ENCODE measurements at places on chromosomes 7 and 10.

GRCh38 chr10:61285749-61286148 is 167.4 kb downstream of the TMEM26 start:
- DNase-seq = no peak

DNA sequence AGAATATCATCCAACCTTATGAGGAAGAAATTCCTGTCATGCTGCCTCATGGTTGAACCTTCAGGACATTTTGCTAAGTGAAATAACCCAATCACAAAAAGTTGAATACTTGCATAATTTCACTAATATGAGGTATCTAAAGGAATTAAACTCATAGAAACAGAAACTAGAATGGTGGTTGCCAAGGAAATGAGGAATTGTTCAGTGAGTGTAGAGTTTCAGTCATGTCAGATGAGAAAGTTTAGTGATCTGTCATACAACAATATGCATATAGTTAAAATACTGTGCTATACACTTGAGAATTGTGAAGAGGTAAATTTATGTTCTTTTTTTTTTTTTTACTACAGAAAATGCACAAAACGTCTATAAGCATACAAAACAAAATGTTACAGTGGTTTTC is 60.7 kb downstream of the R3HCC1L start:
- no peak for DNase-seq

GRCh38 chr7:94406696-94407095 is 12.0 kb downstream of the COL1A2 start:
- no peak for DNase-seq

DNA sequence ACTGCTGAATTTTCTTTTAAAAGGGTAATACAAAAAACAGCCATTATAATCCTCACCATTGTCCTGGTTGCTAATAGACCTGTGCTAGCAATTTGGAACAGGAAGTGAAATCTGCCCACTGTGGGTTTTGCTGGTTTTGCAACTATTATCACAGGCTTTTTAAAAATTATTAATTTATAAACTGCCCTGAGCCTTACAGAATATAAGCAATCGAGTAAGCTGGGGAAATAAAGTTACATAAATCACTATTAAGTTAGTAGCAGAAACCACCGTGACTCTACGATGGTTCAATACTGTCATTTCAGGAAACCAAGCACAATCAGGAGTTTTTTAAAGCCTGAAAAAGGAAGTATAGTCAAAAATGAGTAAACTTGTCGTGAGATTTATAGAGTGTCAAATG is 62.3 kb downstream of the TMEM26 start:
- DNase-seq = no peak

- no peak for DNase-seq
Measured at GRCh38 chr10:78211561-78212051, 177.9 kb downstream of the RPS24 start.

- no peak for DNase-seq
Measured at GRCh38 chr7:151851145-151851751, 25.7 kb downstream of the PRKAG2 start.

GRCh38 chr10:10317151-10317550 is 700.5 kb upstream of the CELF2 start:
- no peak for DNase-seq

- DNase-seq = no peak
Measured at GRCh38 chr7:105760551-105761447, 115.6 kb downstream of the ATXN7L1 start.

- DNase-seq = no peak
Measured at GRCh38 chr10:77034795-77035194, 602.8 kb downstream of the KCNMA1 start.

GRCh38 chr7:66421830-66422475 is 206.7 kb upstream of the KCTD7 start:
- DNase-seq = no peak

GRCh38 chr10:110684800-110685446 is 40.8 kb downstream of the RBM20 start:
- DNase-seq = no peak

DNA sequence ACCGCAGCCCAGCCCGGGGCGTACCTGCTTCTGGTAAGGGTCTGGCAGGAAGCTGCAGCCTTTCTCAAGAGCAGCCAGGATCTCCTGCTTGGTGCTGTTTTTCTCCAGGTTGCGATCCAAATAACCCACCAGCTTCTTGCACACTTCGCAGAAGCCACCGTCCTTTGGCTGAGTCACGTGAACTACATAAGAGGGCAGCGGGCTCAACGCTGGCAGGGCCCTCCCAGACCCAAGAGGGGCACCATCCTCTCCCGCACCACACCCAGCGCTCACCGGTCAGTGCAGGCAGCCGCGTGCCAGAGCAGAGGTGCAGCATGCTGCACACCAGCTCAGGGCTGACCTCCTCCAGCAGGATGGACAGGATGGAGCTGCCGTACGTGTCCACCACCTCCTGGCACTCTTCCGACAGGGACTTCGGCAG is 31.6 kb downstream of the PSAP start:
- DNase-seq = no peak

DNA sequence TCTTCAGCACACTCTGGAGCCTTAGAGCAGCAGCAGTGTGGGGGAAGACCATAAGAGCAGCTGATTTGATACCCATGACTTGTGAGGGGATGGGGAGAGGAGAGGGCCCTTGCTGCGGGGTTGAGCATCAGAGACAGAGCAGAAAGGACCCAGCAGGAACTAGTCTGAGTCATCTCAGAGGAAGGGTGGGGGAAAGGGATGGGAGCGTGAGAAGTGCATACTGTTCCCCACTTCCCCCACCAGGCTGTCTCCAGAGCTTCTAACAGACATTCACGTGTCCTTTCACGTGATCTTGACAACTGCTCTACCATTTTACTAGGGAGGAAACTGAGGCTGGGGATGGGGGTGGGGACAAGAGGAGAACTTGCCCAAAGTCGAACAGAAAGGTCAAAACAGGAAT is 38.7 kb downstream of the FAM241B start:
- no peak for DNase-seq

DNA sequence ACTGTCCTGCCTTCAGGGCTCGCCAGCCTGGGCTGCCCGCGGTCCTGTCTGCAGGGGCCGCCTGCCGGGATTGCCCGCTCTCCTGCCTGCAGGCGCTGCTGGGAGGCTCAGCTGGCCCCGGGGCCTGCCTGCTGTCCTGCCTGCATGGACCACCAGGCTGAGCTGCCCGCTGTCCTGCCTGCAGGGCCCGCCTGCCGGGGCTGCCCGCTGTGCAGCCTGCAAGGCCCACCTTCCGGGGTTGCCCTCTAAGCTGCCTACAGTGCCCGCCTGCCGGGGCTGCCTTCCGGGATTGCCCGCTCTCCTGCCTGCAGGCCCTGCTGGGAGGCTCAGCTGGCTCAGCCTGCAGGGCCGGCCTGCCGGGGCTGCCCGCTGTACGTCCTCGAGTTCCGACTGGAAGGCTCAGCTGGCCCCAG is 164.4 kb downstream of the GLRX3 start:
- no peak for DNase-seq

DNA sequence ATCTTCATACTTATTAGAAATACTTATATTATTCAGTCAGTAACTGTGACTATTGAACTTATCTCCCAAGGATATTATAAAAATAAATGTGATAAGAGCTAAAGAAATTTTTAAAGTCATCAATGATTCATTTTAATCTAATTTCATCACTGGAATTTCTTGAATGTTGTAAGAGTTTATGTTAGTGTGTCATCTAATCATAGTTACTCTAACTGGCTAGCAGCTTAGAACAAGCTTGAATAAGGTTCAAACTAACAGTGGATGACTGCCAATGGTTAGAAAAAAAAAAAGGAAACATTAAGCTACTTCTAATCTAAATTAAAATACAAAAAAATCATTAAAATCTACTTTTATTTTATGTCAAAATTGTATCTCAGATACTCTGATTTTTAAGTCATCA is 1066.3 kb downstream of the CNTNAP2 start:
- DNase-seq = no peak

DNA sequence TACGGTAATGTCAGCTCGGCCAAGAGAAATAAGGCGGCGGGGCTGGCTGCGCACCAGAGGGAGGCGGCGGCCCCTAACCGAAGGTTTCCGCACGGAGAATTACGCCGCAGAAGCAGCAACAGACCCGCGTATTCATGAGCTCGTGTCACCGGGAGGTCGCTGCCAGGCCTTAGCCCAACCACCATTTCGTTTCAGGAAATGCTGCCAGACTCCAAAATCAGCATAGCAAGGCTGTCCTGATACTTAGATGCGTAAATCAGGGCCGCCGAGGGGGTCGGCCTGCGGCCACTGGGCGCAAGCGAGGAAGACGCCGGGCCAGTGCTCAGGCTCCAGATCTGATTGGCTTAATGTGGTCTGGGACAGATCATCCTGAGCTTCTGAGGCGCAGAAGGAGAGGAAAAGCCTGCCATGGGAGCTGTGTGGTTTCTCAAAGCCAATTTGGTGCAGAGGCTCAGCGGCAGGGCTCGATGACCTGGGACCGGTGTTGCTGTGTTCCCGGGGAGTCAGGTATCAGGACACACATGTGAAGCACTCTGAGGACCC is 247.9 kb downstream of the BAMBI start:
- DNase-seq = no peak

DNA sequence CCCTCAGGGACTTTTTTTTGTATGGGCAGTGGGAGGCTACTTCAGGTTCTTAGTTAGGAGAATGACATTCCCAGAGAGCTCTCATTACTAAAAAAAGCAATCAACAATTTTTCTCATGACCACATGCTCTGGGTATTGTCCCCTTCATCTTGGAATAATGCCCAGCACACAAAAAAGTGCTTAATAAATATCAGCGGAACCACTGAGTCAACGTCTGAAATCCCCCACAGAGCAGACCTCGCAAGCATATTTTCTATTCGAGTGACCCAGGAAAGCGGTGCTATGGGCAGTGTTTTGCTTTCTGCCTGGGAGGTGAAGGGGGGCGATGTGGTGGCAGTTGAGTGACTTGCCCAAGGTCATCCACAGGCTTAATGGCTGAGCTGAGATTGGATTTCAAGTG is 493.4 kb upstream of the ZMIZ1 start:
- DNase-seq = no peak

GRCh38 chr7:76220185-76221057 is 18.7 kb downstream of the SRRM3 start:
- no peak for DNase-seq

DNA sequence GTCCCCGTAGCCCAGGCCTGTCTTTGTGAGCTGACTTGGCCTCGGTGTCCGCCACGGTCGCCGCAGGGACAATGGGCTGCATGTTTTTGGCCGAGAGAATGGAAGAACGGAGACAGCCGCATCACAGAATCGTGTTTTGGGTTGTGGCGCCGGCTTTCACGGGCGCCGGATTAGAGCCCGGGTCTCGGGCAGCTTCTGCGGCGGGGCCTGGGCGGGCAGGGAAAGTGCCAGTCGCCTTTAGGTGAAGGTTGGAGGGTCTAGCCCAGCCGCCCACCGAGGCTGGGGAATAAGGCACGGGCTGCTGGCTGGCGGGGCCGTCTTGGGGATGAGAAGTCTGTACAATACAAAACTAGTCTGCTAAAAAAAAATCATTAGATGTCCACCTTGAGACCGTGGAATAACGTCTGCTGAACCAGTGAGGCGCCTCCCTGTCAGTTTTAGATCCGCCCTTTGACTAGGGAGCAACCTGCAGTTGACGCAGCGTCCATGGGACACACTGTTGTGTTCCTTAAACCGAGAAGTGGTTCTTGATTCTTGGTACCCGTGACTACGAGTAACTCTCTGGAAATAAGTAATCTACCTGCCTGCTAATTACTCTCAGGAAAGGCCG is 577 bp downstream of the DNAJB9 start:
- DNase-seq = peak; percentile 32

GRCh38 chr7:143480501-143480900 is 2.8 kb downstream of the TAS2R41 start:
- DNase-seq = no peak

- no peak for DNase-seq
Measured at GRCh38 chr10:119398996-119399395, 143.5 kb downstream of the RGS10 start.

- DNase-seq = no peak
Measured at GRCh38 chr10:132497063-132497680, 40.4 kb upstream of the INPP5A start.

GRCh38 chr10:80535671-80536360 is 1.9 kb upstream of the SH2D4B start:
- DNase-seq = no peak

GRCh38 chr7:158887594-158887993 is 31.2 kb downstream of the DYNC2I1 start:
- DNase-seq = no peak

DNA sequence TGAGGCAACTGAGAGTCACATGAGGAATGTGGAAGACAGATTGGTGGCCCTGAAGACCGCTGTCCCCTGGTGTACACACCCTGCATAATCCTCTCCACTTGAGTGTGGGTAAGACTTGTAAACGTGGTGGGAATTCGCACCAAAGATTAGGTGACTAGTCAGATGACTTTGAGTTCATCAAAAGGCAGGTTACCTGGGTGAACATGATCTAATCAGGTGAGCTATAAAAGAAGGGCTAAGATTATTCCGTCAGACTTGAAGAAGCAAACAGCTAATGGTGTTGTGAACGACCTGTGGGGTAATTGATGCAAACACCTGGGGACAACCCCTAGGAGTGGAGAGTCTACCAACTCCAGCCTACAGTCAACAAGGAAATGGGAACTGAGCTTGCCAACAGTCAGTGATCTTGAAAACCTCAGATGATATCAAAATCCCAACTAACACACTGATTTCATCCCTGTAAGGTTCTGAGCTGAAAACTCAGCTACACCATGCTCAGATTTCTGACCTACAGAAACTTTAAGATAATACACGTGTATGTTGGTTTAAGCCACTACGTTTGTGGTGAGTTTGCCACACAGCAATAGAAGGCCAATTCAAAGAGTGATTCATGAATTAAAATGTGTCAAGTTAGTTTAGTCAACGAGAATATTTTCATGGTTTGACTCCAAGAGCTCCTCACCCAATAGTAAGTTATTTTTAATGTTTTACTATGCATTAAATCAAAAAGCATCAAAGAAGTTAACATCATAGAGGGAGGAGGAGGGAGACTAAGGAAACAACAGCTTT is 16.7 kb downstream of the PRTFDC1 start:
- DNase-seq = no peak

- no peak for DNase-seq
Measured at GRCh38 chr10:26441491-26442214, 3.5 kb downstream of the APBB1IP start.

GRCh38 chr7:70919481-70920073 is 212.4 kb upstream of the GALNT17 start:
- no peak for DNase-seq

- no peak for DNase-seq
Measured at GRCh38 chr10:119243488-119243887, 36.1 kb downstream of the GRK5 start.

GRCh38 chr7:36951257-36951697 is 227.0 kb upstream of the AOAH start:
- DNase-seq = no peak

- no peak for DNase-seq
Measured at GRCh38 chr10:61169294-61169693, 225.3 kb upstream of the RHOBTB1 start.

GRCh38 chr10:108454224-108454623 is 1289.7 kb upstream of the SORCS1 start:
- no peak for DNase-seq

Measured in NCI-H1105 (cell line).